ENCODE measurements at places on chromosomes 3 and 15. TPM values are rescaled to one million over a fixed set of nuclear protein-coding genes. Genes with fewer than 3 reads are reported as not detected.

- H3K36me3 ChIP-seq, result no peaks in the 10 kb centered on the region
- no peak within 1 kb of the TSS for H3K27ac ChIP-seq
- H3K4me3 ChIP-seq, result peak within 1 kb of the TSS; percentile 47
- H3K27me3 ChIP-seq, result peaks cover 21% of the 10 kb centered on the region
- H3K4me1 ChIP-seq, result no peaks in the 10 kb centered on the region
- DNase-seq, result peak; percentile 73
These were observed at the start of gene PLAAT1 for GRCh38 chr3:193240850-193241706. PLAAT1 (plus strand) TSS chr3:193241222; CDS start chr3:193255651, 14,429 bp downstream.

The NEK10 gene
- polyA plus RNA-seq, result 0.54 TPM

The ADCY5 gene
- polyA plus RNA-seq, result 6.9 TPM

The GOLGA6L22 gene
- not detected for polyA plus RNA-seq

DNA sequence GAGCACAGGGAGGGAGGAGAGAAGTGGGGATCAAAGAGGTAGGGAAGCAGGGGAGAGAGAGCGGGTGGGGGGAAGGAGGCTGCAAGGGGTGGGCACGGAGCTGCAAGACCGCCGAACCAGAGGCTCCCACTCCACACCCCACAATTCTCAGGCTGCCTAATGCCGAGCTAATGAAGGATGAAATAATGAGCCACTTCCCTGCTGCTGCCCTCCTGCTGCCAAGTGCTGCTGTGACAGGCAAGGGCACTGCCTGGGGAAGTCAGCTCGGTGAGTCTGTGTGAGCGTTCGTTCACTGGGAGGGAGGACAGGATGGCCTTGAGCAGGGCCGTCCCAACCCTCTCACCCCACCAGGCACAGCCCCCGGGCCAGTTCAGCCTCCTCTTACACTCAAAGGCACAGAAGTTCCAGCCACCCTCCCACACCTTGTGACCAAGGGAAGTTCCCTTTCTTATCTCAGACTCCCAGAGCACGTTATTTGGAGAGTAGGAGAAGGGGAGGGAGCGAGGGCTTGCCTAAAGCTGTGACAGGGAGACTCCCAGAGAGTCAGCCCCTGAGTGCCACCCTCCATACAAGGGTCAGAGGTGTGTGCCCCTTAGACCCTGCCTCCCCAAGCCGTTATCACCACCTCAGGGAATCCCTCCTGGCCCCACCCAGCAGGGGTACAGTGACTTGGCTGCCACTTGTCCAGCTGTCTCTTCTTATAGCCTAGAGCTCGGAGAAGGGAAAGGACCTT, 12.4 kb downstream of the GLYCTK start:
- no peak overlapping the region for H3K4me3 ChIP-seq
- no peaks in the 10 kb centered on the region for H3K27me3 ChIP-seq
- H3K27ac ChIP-seq, result no peak overlapping the region
- H3K36me3 ChIP-seq, result peaks cover 1% of the 10 kb centered on the region
- peak; percentile 85 for DNase-seq

The LDHAL6B gene
- not detected for polyA plus RNA-seq

DNA sequence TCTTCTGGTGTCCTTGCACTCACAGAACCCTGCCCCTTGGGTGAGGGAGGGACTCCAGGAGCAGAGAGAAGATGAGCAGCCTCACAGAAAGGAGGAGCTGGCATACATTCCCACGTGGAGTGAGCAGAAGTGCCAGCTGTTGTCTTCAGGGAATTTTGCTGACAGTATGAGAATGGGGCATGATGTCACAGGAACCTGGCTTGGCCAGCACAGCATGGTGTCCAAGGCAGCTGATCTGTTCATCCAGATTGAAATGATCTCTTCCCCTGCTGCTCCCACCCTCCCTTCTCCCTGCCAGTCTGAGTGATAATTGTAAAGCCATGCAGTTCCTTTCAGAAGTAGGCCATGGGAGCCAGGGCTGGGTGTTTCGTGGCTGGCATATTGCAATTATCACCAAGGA, 53.3 kb downstream of the GJD2 start:
- no peak overlapping the region for H3K4me3 ChIP-seq
- H3K27ac ChIP-seq, result no peak overlapping the region
- H3K4me1 ChIP-seq, result no peaks in the 10 kb centered on the region

DNA sequence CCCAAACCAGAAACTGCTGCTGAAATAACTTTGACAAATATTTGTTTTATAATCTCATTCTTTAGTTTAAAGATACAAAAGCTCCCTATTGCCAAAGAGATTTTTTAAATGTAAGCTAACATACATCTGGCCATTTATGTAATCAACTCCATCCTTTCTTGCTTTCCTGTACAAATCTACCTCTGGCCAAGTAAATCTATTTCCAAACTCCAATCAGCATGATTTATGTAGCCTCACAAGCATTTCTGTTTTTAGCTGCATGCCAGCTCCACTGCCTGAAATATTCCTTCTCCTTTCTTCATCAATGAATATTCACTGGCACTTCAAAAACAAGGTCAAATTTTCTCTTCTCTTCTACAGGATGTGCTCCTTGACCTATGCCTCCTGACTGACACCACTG, 80.0 kb downstream of the SHOX2 start:
- H3K4me3 ChIP-seq, result no peak overlapping the region
- DNase-seq, result no peak
- H3K27ac ChIP-seq, result no peak overlapping the region
- no peaks in the 10 kb centered on the region for H3K4me1 ChIP-seq
- H3K27me3 ChIP-seq, result no peaks in the 10 kb centered on the region

Measured in small intestine (tissue), 16 donors.